ENCODE measurements at places on chromosomes 11 and 22.
A peak's percentile ranks its signal among the peaks of the same experiment; 100 is the strongest.

DNA sequence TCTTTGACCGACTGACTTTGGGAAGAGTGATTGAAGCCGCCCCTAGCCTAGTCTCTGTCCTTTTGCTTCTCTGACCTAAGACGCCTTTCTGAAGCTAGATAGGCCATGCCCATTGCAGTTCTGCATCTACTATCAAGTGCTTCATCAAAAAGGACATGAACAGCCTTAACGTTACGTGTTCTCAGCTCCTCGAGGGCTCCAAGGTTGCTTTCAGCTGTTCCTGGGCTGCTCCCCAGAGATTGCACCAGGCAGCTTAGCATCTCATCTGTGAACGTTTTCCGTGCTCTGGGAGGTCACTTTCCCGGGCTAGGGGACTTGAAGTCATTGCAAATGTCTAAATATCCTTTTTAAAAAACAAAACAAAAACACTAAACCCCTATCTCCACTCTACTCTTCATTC, 13.9 kb downstream of the MICAL2 start:
- no peak for DNase-seq

GRCh38 chr11:68350759-68351449, 38.5 kb downstream of the LRP5 start:
- no peak for DNase-seq

GRCh38 chr11:59186130-59186594, 14.2 kb downstream of the DTX4 start:
- peak; percentile 52 for DNase-seq

DNA sequence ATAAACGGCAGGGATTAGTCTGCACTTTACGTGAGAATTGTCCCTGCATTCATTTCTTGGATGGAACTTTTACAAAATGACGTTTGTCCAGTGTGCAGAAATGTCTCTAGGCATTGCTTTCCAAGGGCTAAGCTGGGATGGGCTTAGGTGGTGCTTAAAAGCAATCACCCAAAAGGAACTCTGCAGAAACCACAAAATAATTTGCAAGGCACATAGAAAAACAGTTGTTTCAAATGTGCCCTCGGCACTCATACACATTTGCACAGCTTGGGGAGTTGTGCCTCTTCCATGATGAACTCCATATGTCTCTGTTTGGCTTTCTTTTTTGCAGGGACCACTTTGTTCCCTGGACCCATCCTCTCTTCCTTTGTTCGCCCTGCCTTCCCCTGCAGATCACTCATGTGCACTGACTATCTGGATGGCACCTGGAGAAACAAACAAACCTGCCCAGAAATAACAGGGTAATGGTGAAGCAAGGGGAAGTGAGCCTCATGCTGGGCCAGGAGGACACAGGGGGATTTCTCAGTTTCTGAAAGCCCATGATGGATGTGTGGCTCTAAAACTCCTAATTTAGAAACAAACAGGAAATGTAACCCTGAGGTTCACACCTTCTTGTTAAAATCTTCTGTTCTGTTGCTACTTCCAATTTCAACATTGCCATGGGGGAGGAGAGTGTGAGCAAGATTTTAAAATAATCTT, 150.2 kb downstream of the SNX19 start:
- DNase-seq: no peak

- no peak for DNase-seq
These were observed 377.0 kb downstream of the ETS1 start for GRCh38 chr11:128210148-128210940.

GRCh38 chr11:87573708-87574107, 536.0 kb downstream of the TMEM135 start:
- no peak for DNase-seq

- DNase-seq: no peak
These were observed 9.9 kb downstream of the GTF2H1 start for GRCh38 chr11:18332302-18332701.

- DNase-seq: no peak
These were observed 120.2 kb downstream of the METTL15 start for GRCh38 chr11:28228196-28228895.

DNA sequence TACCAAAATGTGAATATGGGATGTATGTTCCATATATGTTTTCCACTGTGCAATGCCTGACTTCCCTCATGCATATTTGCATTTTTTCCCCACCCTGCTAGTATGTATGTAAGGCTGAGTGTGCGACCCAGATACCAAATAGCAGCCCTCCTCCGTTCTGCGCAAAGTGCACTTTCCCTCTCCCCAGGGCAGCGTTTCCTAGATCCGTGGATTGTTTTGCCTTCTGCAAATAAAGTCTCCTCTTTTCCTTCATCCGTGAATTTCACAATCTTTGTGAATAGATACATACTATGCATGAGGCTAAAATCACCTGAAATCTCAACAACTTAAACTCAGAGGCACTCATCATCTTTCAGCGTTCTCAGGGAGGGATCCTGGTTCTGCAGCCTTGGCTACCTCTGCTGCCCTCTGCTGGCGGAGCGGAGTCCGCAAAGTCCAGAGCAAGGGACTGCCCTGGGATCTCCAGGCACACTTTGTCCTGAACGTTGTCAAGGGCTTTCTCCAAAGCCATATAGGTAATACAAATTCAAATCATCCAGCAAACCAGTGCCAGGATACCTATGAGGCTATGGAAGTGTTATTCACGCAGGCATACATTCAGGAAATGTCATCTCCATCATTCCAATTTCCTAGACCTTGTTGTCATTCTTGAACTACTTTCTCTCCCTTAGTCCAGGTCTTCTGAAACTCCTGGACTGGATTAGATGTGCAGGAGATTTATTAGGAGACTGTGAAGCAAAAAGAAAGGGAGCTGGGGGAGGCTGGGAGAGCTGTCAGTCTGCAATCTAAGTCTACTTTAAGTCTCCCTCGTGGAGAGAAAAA, 53.1 kb downstream of the CNTF start:
- DNase-seq: peak; percentile 77

DNA sequence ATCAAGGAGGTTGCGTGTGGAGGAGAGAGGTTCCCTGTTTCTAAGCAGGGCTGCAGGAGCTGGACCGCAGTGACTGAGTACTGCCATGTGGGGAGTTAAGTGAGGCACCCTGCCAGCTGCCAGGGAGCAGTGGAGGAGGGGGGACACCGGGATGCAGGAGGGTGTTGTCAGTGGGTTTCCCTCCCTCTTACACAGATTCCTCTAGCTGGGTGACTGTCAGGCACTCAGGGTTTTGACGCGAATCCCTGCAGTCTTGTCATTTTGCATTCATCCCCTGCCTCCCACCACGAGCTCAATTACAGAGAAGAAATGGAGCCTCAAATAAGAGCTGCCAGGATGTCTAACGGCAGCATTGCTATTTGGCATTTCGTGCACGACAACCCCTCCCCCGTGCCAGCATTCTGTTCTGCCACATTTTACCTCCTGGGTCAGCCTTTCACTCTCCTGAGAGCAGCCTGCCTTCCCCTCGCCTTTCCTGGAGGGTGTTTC, 119.8 kb upstream of the SORL1-AS1 start:
- DNase-seq: no peak

DNA sequence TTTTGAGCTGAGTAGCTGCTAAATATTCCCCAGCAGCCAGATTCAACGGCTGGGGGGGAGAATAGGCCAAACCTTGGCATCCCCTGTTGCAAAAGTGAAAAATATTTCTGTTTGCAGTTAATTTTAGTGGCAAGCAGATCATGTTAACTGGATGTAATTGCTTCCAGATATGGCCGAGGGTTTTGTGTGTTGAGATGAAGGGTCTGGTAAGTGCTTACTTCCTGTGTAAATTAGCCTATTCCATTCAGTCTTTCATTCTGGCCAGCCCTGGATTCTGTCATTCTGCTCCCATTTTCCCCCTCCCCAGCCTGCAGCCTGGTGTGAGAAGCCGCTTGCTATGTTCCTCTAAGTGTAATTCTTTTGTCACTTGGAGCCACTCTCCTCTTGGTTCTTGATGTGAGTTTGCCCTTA, 17.4 kb downstream of the ZBTB16 start:
- no peak for DNase-seq

DNA sequence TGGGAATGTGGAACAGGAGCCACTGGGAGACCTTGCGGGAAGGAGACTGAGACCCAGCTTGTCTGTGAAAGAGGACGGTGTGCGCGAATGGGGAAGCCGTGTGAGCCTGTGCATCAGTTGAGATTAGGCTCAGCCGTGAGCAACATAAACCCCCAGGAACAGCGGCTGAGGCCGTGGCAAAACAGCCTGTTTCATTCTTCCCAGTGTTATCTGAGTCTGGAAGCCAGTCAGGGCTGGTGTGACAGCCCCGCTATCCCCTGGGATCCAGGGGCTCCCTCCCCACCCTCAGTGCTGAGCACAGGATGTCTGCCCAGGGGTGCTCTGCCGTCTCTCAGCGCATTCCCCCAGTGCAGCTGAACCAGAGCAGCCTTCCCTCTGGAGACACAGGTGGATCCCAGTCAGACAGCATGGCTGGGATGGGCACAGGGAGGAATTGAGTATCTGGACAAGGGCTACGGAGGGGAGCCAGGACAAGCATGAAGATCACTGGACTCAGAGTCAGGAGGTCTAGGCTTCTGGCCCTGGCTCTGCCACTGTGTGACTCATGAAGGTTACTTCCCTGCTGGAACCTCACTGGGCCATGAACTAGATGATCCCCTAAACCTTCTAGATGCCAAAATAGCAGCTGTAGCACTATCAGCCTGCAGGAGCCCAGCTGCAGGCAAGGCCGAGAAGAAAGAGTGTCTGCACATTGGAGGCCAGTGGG, 8.6 kb downstream of the OAF start:
- DNase-seq: no peak

DNA sequence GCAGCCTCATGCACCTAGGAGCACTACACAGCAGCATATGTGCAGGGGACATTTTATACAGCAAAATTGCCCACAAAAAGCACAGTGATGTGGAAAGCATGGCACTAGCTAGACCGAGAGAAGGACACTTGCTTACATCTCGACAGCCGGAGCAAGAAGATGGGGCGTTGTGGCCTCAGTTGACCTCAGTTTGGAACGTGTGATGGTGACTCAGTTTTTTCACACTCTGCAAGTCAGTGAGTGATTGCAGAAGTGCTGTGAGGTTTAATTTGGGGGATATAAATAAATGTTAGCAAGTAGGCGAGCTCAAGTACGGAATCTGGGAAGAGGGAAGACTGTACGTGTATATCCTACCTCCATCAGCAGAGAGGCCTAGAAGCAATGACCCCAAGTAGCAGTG, 23.3 kb downstream of the LRP5 start:
- DNase-seq: no peak

GRCh38 chr11:113446112-113446511, 29.1 kb downstream of the DRD2 start:
- DNase-seq: no peak

GRCh38 chr22:50269970-50270665, at the start of gene MAPK11:
Gene MAPK11 (minus strand): TSS chr22:50270380. CDS start chr22:50270292, 88 bp downstream.
- peak; percentile 50 for DNase-seq

GRCh38 chr22:35043252-35043933, 22.6 kb upstream of the ISX start:
- no peak for DNase-seq

- peak; percentile 26 for DNase-seq
These were observed 1.0 kb upstream of the ZNF143 start for GRCh38 chr11:9459667-9460321.

- no peak for DNase-seq
These were observed 65.6 kb downstream of the PPFIBP2 start for GRCh38 chr11:7579361-7579791.

- no peak for DNase-seq
These were observed 452 bp upstream of the ATXN10 start for GRCh38 chr22:45670981-45671782.

DNA sequence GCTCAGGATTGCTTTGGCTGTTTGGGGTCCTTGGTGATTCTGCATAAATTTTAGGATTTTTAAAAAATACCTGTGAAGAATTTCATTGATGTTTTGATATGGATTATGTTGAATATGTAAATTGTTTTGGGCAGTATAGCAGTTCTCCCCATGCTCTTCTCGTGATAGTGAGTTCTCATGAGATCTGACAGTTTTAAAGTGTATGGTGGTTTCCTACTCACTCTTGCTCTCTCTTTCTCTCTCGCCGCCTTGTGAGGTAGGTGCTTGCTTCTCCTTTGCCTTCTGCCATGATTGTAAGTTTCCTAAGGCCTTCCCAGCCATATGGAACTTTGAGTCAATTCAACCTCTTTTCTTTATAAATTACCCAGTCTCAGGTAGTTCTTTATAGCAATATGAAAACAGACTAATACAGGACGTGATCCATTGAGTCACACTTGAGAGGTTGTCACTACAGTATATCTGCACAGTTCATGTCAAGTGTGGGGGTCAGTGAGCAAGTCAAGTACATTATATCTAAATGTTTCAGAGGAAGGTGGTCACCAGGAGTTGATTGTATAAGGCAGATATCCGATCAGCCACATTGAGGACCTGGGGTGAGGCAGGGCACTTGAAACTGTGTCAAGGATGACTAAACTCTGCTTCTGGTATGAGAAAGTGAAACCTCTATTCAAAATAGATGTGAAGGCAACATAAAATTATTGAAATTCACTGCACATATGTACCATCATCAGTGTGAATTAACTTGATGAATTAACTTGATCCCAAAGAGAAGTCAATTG, 70.7 kb upstream of the CCDC179 start:
- DNase-seq: no peak
